Stimulated activated CD4-positive, alpha-beta T cell treated with anti-CD3 and anti-CD28 coated beads, Interleukin-2, amount 100 ng/mL, for 48 hours (primary cell): ENCODE measurements at places on chromosomes 1 and 21.

- no peak for DNase-seq
Measured at GRCh38 chr1:4071653-4072052, 171.6 kb upstream of the C1orf174 start.

DNA sequence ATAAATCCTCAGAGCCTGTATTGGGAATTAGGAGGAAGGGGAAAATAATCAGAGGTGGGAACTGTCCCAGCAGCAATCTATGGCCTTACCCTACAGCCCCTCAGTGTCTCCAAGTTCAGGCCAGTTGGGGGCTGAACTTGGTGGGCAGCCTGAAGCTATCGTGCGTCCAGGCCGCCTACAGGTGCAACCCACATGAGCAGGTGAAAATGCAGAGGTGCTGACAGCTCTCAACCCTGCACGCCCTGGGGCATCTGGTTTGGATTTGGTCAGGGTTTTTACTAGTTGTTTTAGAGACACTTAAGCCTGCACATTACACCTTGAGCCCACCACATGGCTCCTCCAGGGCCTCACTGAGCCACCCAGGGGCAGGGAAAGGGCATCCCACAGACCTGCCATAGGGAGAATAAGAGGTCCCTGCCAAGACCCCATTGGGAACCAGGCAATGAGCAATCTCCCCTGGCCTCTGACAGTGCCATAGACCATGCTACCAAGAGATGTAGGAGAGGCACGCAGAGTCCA lies 209.5 kb downstream of the FOXD2 start:
- no peak for DNase-seq

GRCh38 chr1:77642941-77643340 lies 39.5 kb downstream of the ZZZ3 start:
- no peak for DNase-seq

DNA sequence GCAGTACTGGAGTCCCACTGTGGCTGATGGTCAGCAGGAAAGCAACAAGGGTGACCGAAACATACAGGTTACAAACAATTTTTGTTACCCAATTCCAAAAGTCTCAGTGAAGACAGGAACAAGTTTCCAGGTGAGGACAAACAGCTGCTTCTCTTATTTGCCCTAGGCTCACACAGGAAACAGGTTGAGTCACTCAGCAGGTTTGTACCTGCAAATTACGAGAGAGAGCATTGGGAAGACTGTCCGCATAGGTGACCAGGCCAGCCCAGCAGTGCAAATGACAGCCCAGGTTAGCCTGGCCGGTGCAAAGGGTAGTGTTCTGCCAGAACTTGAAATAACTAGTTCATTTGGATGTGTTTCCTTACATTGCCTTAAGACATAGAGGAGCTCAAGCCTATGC lies 40.0 kb upstream of the DSCAM start:
- DNase-seq, result no peak

DNA sequence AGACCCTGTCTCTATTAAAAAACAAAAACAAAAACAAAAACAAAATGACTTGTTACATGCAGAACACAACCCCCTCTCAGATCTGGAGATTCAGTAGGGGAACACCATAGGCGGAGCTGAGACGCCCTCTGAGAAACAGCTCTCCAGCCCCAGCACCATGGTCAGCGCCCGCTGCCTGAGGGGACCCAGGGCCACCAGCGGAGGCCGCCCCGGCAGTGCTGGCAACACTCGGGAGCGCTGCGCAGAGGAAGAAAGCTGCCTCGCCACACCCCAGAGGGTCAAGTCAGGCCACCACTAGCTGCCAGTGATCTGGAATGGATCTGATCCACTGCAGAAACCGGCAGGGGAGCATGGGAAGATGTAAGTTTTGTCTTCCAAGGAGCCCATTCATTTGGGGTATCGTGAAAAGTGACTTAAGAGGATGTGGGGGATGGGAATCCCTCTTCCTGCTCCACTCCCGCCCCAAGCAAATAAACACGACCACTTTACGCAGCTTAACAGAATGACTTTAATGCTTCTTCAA lies 3.1 kb downstream of the ACTA1 start:
- peak; percentile 39 for DNase-seq

GRCh38 chr1:53288790-53289429 lies 39.0 kb downstream of the LRP8 start:
- DNase-seq, result no peak

GRCh38 chr21:41961753-41962152 lies 7.9 kb upstream of the C2CD2 start:
- no peak for DNase-seq

DNA sequence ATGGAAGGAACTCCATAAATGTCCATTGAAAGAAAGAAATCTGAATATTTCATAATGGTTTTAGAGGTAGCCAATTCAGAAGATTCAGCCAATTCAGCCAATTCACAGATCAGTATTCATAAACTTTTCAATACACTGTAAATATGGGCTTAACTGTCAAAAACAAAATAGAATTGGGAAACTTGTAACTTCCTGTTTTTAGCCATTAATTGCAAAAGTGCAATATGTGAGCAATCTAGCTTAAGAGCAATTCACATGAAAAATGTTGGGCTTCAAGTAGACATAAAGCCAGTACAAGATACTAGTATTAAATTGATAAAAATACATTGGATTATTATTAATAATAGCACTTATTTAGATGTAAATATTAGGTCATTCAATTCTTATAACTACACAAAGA lies 27.5 kb upstream of the PLPPR4 start:
- DNase-seq, result no peak

GRCh38 chr1:154863315-154864174 lies 6.5 kb downstream of the KCNN3 start:
- DNase-seq, result peak; percentile 40
